ENCODE measurements at places on chromosomes 12 and 14.

GRCh38 chr12:106000382-106001104 lies 138.2 kb downstream of the NUAK1 start:
- DNase-seq, result no peak

GRCh38 chr12:63325757-63326156 lies 174.8 kb upstream of the AVPR1A start:
- DNase-seq, result no peak

GRCh38 chr12:108349278-108349688 lies 10.2 kb upstream of the CMKLR1 start:
- no peak for DNase-seq

DNA sequence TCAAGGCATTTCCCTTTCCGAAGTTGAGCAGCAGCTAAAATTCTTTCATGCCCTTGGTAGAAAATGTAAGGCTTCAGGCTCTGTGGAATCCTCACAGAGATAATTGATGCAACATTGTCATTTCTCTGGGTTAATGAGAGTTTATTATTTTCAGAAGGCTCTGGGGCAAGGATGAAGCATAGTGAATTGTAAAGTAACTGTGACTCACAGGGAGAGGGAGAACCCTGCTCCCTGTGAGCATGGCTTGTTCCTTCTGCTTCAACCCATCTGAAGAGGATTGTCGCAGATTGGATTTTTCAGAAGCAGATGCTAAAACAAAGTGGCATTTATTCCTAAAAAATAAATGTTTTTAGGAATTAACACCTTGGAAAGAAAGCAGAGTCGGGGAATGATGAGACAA lies 41.2 kb downstream of the APOBEC1 start:
- no peak for DNase-seq

GRCh38 chr12:61546296-61546695 lies 713.9 kb upstream of the USP15 start:
- no peak for DNase-seq

- DNase-seq, result no peak
These were observed 233.2 kb upstream of the AMIGO2 start for GRCh38 chr12:47312808-47313426.

- DNase-seq, result no peak
These were observed 40.0 kb downstream of the BTG1 start for GRCh38 chr12:92105676-92106075.

DNA sequence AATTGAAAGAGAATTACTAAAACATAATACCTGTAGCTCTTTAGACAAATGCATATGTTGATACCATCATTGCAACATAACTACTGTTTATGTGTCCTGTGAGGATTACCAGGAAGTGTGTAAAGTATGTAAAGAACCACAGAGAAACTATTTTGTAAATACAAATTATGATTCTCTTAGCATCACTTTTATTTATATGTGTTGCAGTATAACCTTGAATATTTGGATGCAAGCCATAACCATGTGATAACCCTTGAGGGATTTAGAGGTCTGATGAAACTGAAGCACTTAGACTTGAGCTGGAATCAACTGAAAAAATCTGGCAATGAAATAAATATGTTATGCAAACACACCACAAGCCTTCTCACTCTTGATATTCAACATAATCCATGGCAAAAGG lies 77.5 kb downstream of the LRRC9 start:
- DNase-seq, result no peak

DNA sequence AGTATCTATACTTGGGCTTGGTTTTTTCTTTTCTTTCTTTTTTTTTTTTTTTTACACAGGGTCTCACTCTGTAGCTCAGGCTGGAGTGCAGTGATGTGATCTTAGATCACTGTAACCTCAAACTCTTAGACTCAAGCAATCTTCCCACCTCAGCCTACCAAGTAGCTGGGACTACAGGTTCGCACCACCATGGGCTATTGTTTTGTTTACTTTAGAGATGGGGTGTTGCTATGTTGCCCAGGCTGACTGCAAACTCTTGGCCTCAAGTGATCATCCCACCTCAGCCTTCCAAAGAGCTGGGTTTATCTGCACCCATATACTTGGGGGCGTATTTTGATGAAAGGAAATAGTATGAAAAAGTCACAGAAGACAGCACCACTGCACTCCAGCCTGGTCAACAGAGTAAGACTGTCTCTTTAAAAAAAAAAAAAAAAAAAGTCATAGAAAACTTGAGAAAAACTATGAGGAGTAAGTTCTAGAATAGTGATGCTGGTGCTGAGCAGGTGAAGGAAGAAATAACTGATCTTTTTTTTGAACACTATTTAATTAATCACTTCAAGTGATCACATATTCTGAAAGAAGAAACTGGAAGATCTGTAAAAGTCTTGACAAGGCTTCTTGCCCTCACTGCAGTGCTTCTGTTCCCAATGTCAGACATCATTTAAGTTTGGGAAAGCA lies 53.8 kb upstream of the NPFF start:
- no peak for DNase-seq

GRCh38 chr12:93379326-93379980 lies 1.7 kb downstream of the NUDT4 start:
- DNase-seq, result no peak

DNA sequence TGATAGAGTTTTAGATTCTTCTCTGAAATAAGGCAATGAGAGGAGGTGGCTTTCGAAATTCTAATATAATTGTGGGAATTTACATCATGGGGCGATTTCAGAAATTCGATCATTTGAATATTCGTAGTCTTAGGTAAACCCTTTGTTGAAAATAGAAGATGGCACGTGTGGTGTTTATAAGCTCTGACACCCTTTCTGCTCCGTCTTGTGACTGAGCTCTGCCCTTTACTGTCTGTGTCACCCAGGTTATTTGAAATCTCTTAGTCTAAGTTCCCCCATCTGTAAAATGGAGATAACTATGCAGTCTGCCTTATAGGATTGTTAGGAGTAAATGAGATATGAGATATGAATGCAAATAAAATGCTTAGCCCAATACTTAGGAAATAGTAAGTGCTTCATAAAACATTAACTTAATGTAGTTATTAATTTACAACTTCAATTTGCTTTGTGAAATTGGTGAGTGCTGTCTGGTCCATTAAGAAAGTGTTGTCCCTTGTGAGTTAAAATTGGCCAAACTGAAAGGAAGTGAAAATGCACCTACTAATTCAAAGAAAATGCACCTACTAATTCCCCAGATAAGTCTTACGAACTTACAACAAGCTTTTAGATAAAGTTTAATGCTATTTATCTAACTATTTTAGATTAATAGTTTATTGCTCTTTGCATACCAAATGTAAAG lies 1.5 kb downstream of the BMAL2 start:
- no peak for DNase-seq

DNA sequence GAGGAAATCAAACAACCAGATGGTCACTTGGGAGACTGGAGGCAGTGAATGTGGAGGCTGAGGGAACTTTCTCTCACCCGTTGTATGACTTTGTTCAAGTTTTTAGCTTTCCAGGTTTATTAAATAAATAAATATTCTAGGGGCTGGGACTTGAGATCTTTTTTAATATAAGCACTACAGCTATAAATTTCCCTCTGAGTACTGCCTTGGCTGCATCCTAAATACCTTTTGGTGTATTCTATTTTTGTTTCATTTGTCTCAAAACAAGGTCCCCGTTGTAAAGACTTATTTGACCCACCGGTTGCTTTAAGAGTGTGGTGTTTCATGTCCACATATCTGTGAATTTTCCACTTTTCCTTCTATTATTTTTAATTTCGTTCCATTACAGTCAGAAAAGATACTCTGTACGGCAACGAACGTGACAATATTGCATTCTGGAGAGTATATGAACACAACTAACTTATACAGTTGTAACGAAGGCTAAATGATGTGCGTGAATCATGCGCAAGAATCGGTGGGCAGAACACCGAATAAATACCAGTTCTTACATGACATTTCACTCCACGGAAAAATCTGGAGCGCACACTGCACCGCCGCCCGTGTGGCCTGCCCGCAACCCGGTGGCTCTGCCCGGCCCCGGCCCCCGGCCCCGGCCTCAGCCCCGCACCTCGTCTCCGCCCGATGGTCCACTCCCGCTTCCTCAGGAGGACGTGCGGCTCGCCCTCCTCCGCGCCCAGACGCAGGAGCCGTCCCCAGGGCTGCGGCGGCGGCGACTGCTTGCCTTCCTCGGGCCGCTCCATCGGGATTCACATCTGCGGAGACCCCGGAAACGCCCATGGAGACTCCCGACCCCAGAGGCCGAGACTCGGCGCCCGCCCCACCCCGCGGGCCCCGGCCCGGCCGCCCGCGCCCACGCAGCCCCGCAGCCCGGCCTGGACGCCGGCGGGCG lies 602 bp downstream of the CHFR start:
- DNase-seq, result no peak

Data from stimulated activated CD8-positive, alpha-beta memory T cell treated with anti-CD3 and anti-CD28 coated beads, Interleukin-2, amount 100 ng/mL, for 1 hour (primary cell).